ENCODE measurements at places on chromosomes 5 and 9.
A peak's percentile ranks its signal among the peaks of the same experiment; 100 is the strongest.

- DNase-seq = peak; percentile 19
Measured at GRCh38 chr9:98944057-98944733, 488 bp downstream of the COL15A1 start.

- DNase-seq = no peak
Measured at GRCh38 chr5:134506054-134507039, 19.1 kb upstream of the JADE2 start.

DNA sequence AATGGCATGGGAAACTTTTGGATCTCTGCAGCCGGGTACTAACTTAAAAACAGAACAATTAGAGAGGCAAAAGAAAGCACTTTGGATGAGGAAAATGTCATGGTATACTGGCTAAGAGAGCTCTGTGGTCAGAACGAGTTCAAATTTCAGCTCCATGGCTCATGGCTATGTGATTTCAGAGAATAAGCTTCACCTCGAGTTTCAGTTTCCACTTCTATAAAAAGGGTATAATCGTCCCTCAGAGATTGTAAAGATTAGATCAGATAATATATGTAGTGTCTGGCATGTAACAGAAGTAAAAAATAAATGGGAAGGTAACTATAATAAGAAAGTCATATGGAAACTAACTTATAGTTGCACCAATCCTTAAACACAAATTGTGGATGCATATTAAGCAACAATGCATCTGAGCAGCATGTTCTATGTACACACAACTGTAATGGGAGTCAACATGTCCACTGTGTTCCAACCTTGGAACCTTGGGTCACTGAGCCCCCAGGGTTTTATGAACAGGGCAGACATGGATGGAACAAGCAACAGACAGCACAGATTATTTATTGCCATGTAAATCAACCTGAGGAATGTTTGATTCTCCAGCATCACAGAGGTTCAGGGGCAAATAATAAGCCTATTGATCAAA, 145.4 kb downstream of the MAPKAP1 start:
- DNase-seq = no peak

DNA sequence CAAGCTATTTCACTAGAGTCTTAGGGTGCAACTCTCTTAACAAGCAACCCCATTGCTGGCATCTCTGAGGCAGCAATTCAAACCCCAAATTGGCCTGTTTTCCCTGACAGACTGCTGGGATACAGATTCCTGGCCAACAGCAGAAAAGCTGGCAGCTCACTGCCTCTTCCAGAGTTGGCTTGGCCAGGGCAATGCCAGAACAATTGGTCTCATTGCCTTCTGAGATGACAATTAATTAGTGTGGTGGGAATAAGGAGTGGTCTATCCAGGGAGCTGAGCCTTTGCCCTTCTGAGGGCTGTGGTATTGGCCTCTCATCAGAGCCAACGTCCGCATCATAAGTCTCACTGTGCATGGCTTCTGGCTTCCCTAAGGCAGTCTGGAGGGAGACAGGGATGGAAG, 183.2 kb downstream of the GNAQ start:
- no peak for DNase-seq

DNA sequence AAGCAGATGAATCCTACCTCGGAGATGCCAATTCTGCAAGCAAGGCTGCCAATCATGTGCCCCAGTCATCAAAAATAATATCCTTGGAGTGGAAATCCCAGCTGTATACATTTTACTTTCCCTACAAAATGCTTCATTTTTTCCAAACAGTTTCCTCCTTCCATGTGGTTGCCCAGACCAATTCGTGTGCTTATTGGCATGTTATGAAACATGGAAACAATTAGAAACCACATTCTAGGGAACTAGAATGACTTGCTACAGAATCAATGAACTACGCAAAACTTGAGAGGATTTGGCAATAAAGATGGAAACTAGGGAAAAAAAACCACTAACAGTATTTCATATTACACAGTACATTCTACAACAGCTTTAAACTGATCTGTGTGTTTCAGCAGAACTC, 584.5 kb upstream of the DMAC1 start:
- DNase-seq = no peak

GRCh38 chr5:67221487-67222242, 25.1 kb upstream of the CD180 start:
- DNase-seq = no peak

DNA sequence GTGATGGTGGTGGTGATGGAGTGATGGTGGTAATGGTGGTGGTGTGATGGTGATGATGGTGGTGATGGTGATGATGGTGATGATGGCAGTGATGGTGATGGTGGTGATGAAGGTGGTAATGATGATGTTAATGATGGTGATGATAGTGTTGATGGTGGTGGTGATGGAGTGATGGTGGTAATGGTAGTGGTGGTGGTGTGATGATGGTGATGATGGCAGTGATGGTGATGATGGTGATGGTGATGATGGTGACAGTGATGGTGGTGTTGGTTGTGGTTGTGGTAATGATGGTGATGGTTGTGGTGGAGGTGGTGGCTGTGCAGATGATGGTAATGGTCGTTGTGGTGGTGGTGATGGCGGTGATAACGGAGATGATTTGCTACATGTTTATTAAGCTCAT, 7.3 kb downstream of the STKLD1 start:
- no peak for DNase-seq

Measured in GM12891 (cell line).